ENCODE measurements at places on chromosomes 1 and 21. TPM values are rescaled to one million over a fixed set of nuclear protein-coding genes. Genes with fewer than 3 reads are reported as not detected.

BCL2L15 gene
- total RNA-seq = 8.4 TPM

ZNF648 gene
- 0.08 TPM for total RNA-seq

SH2D5 gene
- total RNA-seq = 0.64 TPM

CRP gene
- not detected for total RNA-seq

S100A7A gene
- total RNA-seq = 24.6 TPM

CYP4Z1 gene
- 0.72 TPM for total RNA-seq

KCNH1 gene
- 1.2 TPM for total RNA-seq

OR2AK2 gene
- total RNA-seq = not detected

CFHR2 gene
- not detected for total RNA-seq

RCSD1 gene
- total RNA-seq = 2.4 TPM

CHD5 gene
- 0.04 TPM for total RNA-seq

MT1HL1 gene
- total RNA-seq = not detected

Measured in esophagus mucosa (tissue), 1 donor.